ENCODE measurements at places on chromosomes 7 and 10.

DNA sequence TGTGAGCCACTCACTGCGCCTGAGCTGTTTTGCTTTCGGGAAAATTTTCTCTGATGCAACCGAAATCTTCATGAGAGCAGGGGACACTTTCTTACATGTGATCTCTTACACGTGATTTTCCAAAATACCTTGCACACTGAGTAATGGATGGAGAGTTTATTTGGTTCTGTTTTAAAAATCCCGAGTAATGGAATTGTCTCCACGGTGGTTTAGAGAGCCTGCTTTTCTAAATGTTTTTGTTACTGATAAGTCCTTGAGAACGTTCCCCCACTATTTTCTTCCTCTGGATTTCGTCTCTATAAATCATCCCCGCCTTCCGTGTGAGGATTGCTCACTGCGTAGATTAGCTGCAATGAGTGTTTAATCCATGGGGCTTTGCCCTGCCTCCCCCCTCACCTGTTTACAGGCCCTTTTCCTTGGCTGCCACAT lies 25.7 kb downstream of the CAMK1D start:
- no peak for DNase-seq

DNA sequence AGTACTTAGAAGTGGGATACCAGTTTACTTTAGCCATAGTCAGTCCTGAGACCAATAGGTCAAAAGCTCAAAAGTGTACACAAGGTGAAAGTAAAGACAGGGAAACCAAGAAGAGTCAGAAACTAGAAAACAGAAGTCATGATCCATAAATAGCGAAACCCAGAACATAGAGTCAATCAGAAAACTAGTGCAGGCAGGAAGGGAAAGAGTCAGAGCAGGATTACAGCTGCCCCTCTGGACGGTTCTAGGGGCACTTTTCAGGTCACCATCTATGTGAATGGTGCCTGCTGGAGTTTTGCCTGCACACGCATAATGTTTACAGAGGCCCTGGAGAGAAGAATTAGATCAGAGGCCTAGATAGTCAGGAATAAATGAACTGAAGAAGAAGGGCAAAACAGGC lies 22.4 kb upstream of the DMTF1 start:
- no peak for DNase-seq

DNA sequence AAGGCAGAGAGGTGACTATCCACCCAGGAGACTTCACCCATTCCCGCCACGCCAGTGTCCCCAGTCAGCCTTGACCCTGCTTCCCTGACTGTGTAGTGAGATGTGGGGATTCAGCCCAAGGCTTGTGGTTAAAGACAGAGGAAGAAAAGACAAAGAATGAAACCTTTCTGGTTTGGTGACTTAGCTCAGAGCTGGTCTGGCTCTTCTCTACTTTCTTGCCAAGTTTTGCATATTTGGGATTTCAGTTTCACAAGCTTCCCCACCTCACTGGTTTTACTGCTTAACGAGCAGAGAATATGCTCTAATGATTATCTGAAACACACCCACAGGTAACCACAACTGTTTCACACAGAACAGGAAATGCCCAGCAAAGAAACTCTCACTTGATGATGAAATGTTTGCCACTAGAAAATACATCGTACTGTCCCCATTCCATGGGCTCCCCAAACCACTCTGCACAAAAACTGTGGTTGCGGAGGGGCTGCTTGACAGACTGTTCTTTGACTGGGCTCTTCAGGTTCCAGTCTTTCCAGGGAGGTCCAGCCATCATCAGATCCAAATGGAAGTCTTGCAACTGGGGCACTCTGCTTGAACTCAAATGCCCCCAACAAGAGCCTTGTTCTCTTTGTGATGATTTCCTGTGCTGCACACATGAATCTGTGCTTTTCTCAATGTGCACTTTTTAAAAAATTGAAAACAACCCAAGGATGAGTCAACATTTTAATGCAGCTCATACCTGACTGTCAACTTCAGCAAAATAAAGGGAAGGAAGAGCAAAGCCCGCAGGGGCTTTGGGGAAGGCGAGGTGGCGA lies 95.5 kb downstream of the CTBP2 start:
- no peak for DNase-seq

GRCh38 chr10:112875476-112876267 lies 74.4 kb upstream of the TCF7L2 start:
- DNase-seq: no peak

DNA sequence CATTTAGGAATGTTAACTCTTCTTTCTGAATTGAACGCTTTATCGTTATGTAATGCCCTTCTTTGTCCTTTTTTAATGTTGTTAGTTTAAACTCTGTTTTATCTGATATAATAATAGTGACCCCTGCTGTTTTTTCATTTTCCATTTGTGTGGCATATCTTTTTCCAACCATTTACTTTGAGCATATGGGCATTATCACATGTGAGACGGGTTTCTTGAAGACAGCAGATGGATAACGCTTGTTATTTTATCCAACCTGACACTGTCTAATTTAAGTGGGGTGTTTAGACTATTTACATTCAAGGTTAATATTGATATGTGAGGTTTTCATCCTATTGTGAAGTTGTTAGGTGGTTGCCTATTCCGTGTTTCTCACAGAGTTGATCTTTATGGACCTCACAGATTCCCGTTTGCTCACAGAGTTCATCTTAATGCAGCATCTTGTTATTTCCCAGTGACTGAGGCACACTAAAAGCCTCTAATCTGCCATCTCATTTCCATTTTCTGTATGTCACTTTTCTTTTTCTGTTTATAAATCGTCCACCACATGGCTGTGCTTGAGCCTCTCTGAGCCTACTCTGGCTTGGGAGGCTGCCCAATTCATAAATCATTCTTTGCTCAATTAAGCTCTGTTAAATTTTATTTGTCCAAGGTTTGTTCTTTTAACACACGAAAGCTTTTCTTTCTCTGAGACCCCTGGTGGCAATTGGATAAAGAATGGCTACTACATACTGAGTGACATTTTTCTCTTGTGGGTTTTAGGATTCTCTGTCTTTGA lies 286.2 kb downstream of the HTR7 start:
- no peak for DNase-seq

DNA sequence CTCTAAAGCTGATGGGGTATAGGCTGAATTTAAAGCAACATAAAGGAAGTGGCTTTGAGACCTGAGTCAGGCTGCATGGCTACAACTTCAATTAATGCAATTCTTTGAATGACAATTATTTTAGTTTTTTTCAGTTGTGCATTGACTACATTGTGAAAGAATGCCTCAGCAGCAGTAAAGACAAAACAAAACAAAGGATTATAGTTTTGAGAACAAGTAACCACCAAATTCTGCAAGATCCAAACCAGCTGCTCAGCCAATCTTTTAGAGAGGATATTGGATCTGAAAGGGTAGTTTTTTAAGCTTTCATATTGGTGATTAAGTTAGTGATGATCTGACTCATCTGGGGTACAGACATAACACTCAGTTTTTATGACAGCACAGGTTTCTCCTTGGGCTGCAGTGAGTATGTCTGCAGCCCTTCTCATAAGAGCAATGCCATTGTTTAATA lies 40.6 kb upstream of the ABCA13 start:
- no peak for DNase-seq

GRCh38 chr10:128007056-128007455 lies 100.2 kb downstream of the PTPRE start:
- no peak for DNase-seq

- DNase-seq: no peak
These were observed 38.1 kb downstream of the TMEM130 start for GRCh38 chr7:98831641-98832221.

GRCh38 chr10:35172146-35172545 lies 45.5 kb downstream of the CREM start:
- no peak for DNase-seq

- DNase-seq: no peak
These were observed 13.7 kb upstream of the TRA2A start for GRCh38 chr7:23545493-23545892.

DNA sequence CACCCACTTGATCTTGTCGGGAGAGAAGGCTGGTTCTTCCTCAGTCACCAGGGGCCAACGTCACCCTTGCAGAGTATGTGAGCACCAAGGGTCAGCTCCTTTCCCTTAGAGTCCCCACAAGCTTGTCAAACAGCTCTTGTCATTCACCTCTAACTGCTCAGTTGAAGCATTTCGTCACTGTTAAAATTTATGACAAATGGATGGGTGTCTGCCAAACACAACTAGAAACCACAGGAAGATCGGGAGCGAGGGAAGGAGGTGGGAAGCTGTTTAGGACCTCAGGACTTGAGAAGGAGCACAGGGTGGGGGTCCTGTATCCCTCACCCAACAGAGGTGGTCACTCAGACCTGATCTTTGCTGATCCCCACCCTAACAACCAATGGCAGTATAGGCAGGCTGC lies 373.3 kb upstream of the IGFBP3 start:
- DNase-seq: no peak

DNA sequence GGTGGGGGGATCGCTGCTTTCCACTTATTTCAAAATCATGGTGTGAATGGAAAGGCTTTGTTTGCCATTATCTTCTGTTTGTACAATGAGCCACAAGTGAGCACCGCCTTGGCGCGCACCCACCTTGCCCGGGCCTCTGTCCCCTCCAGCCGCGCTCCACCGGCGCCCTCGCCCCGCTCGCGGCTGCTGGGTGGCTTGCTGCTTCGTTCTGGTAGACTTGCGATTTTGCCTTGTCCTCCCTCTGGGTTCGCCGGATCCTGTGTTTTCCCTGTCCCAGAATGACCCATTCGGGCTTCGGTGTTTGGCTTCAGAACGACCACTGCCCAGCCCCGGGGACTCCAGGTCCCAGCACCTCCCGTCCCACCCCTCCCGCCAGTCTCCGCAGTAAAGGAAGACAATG lies 273.0 kb upstream of the BMPER start:
- DNase-seq: no peak

- DNase-seq: no peak
These were observed 197.5 kb downstream of the ARL4A start for GRCh38 chr7:12884856-12885440.

GRCh38 chr7:29122081-29122480 lies 24.3 kb downstream of the CPVL start:
- DNase-seq: no peak

DNA sequence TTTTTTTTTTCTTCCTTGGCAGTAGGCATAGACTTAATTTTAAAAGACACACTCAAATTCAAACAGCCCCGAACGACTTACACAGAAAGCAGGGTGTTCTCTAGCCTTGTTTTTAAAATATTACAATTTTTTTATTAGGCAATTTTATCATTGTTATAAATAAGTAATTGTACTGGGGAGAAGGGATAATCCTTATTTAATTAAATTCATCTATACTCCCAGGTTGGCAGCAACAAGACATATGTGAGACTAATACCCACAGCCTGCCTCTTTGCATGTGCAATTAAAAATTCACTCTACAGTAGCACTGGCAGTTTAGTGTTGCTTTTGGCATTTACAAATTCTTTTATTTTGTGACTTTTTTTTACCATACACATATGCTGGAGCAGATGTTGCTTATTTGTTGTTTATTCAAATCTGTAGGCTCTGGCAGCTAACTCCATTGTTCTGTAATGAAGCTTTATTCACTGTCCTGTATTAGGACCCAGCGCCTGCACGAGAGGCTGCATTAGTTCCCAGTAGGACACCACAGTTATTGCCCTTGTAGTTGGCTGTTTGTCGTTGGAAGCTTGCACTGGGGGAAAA lies 84.9 kb upstream of the PPP1R17 start:
- no peak for DNase-seq

DNA sequence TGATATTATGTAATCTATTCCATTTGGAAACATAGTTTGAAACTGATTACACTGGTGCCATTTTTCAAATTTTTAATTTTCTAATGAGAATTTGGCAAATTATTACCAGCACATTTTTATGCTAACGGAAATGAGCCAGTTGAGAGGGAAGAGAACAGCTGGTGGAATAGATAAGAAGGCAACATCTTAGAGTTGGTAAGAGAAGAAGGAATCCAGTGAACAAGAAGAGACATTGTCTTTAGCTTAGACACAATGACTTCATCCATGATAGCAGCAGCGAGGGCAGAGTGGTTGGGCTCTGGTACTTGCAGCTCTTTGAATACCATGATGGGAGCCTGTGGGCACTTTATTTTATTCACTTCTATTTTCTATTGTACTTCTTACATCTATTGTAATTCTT lies 89.6 kb downstream of the CHRM2 start:
- no peak for DNase-seq

DNA sequence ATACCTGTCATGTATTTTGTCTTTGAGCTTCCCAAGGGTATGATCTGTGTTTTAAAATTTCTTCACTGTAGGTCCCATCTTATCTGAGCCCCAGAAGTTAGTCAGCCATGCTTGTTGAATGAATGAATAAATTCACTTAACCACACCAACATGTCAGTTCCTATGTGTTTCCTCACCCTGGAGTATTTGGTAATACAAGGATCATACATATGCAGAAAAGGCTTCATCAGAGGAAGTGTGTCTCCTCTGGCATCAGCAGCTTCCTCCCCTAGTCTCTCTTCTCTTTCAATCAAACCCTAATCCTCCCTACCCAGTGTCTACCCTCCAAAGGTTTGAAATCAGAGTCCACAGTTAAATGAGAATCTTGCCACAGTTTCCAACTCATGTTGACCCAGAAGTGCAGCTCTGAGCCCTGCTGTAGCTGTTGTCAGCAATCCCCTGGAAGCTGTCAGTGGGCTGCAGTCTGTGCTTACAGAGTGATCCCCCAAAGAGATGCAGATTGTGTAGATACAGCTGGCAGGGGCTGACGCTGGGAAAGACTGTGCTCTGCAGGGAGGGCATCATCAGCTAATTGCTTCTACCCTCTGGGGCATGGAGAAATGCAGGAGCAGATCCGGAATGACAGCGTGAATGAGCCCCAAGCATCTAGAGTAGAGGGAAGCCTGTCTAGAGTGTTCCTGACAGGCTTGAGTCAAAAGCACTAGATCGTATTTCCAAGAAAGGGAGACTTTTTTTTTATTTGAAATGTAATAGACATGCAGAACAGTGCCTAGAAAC lies 105.0 kb upstream of the WDR11 start:
- DNase-seq: no peak

- no peak for DNase-seq
These were observed 82.8 kb downstream of the MKI67 start for GRCh38 chr10:128043259-128044045.

- no peak for DNase-seq
These were observed 112.5 kb upstream of the ANKRD1 start for GRCh38 chr10:91033324-91033950.

DNA sequence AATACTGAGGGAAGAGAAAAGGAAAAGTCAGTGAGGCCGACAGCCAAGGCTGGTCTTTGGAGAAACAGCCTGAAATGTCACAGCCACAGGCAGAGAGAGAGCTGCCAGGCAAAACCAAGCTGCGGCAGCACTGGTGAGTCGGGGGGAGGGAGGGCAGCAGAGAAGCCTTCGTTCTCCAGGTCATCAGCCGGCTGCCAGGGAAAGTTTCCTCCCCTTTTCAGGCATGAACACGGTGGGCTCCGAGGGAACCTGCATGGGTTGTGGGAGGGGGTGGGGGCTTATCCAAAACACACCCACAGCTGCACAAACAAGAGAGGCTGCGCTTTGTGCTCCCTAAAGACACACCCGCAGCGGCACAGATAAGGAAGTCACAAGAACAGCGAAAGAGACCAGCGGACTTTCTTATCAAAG lies 62.3 kb upstream of the NKX6-2 start:
- DNase-seq: no peak

Measured in GDM1 (cell line).